ENCODE measurements at places on chromosomes 7 and 10.

DNA sequence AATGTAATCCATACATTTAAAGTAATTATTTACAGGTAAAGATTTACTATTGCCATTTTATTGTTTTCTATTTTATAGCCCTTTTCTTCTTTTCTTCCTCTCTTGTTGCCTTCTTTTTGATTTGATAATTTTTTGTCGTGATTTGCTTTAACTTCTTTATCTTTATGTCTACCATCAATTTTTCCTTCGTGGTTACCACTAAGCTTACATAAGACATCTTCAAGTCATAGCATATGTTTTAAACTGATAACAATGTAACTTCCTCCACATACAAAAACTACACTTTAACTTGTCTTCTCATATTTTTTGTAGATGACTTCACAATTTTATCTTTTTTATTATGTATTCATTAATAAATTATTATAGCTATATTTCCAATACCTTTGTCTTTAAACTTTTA is 316.6 kb downstream of the PLXDC2 start:
- no peak for DNase-seq
- H3K4me1 ChIP-seq: no peaks in the 10 kb centered on the region
- no peaks in the 10 kb centered on the region for H3K27me3 ChIP-seq
- H3K4me3 ChIP-seq: no peak overlapping the region

DNA sequence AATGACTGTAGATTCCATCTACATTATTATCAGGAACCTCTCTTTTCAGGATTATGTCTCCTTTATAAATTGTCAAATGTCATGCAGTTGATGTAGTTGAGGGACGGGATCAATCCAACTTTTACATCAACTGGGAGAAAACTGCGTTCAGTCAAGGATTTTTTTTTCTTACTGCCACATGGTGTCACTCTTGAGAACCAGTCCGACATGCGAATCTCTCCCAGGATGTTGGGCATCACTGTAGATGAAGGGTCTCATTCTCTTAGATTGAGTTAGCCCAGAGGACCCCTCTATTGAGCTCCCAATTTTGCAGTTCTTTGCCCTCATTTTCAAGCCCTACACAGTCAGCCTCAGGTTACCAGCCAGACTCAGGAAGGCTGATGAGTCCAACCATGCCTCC is 120.3 kb upstream of the PTPRZ1 start:
- no peak for DNase-seq
- H3K4me3 ChIP-seq: no peak overlapping the region
- no peaks in the 10 kb centered on the region for H3K4me1 ChIP-seq
- no peak overlapping the region for H3K27ac ChIP-seq
- H3K27me3 ChIP-seq: no peaks in the 10 kb centered on the region

GRCh38 chr7:103097041-103097440 is 22.1 kb downstream of the ARMC10 start:
- H3K4me3 ChIP-seq: no peak overlapping the region
- no peaks in the 10 kb centered on the region for H3K4me1 ChIP-seq
- H3K27me3 ChIP-seq: no peaks in the 10 kb centered on the region
- no peak overlapping the region for H3K27ac ChIP-seq

- no peaks in the 10 kb centered on the region for H3K36me3 ChIP-seq
- no peak overlapping the region for H3K27ac ChIP-seq
- no peaks in the 10 kb centered on the region for H3K4me1 ChIP-seq
- no peak for DNase-seq
- peaks cover 2% of the 10 kb centered on the region for H3K27me3 ChIP-seq
Measured at GRCh38 chr7:99267841-99268576, 4.6 kb upstream of the MYH16 start.

Measured in psoas muscle (tissue), 8 donors.